ENCODE measurements at places on chromosomes 12 and 14.

DNA sequence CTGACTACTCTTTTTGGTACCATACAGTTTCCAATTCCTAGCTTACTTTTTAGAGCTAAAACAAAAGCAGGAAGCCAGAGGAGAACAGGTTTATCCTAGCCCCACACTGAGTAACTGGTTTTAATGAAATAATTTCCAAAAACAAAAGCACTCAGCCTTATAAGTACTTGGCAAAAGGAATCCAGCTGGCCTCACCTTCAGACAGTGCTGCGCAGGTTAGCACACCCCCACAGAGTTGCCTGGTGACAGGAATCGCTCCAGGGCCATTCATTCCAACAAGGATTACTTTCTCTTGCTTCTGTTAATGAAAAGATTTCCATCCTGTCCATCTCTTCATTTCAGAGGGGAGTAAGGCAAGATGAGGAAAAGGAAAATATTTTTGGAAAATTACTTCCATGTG is 84.6 kb downstream of the SCFD1 start:
- no peak for DNase-seq

DNA sequence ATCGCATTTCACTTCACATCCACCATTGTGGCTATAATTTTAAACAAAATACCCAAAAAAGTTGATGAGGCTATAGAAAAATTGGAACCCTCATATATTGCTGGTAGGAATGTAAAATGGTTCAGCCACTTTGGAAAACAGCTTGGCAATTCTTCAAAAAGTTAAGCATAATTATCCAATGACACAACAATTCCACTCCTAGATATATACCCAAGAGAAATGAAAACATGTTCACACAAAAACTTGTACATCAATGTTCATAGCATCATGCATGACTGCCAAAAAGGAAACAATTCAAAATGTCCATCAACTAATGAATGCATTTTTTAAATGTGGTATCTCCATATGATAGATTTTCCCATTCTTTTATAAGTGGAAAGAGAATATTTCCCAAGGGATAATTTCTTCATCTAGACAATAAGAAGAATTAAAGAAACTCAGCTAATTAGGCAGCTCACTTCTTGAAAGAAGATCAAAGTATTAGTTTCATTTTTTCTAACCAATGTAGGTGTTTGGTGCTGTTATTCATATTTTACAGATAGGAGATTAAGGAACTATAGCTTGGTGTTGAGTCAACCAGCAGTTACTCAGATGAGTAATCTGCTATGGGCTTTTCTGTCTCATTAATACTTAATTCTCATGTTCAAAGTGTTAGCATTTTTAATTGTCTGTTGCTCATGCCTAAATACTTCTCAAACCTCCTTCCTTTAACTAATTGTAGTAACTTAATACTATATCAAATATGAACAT is 32.8 kb downstream of the YEATS4 start:
- no peak for DNase-seq

DNA sequence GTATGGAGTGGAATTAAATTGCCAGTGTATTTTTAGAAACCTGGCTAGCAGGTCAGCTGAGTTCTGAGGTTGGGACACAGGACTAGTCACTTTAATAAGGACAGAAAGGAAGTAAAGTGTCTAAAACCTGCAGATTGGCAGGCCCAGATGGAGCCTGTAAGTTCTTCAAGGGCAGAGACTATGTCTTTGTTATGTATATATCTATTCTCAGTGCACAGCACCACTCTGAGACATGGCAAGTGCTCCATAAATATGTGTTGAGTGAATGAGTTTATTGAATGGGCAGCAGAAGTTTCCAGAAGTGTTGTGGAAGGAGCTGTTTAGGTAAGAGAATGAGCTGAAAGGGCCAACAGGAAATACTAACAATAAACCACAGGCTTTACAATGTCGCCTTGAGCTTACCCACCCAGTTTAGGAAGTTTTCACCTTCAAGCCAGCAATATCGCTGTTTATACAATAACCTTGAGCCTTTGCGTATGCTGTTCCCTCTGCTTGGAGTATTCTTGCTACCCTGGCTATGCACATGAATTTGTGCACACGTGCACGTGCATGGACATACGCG is 109.5 kb upstream of the TMPO start:
- no peak for DNase-seq

- no peak for DNase-seq
Measured at GRCh38 chr12:66587912-66588311, 91.0 kb downstream of the GRIP1 start.

DNA sequence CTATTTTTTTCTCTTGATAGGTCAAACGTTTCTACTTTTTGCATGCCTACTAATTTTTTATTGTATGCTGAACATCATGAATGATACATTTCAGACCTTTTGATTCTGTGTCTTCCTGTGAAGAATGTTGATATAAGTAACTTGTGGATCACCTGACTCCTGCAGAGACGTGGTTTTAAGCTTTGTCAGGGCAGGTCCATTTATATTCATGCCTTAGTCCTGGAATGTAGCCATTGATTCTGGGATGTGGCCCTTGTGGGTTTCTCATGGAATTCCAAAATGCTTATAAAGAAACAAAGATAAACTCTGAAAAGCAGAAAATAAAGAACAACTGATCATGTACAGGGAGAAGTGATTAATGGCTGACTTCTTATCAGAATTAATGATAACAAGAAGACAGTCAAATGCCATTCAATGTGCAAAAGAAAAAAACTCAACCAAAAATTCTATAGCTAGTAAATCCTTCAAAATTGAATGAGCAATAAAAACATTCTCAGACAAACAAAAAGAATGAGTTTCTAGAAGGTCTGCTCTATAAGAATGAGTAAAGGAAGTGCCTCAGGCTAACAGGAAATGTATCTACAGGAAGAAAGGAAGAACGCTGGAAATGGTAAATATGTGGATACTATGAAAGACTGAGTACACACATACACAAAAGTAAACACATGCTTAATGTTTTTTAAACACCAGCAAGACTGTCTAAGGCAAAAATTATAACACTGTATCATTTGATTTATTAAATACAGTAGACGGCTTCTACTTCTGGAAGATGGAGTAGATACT is 284.8 kb upstream of the DIO3 start:
- no peak for DNase-seq

DNA sequence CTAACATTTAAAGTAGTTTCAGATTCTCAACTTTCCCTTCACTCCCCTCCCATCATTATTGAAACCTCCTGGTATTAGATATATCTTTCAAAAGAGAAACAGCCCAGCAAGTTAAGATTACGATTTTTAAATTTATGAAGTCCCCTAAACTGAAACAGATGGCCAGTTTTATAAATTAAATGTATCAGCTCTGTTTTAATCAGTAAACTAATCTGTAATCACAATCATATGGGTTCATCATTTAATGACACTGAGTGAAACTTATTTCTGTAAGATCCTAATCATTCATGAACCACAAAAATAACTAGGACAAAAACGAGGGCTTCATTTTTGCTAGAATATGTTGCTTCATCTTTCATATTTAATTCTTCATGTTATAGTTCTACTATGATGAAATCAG is 137.8 kb downstream of the EPS8 start:
- no peak for DNase-seq

- DNase-seq, result peak; percentile 68
Measured at GRCh38 chr12:12032851-12033797, 37.6 kb upstream of the BCL2L14 start.
